ENCODE measurements at places on chromosomes 6 and 20.

DNA sequence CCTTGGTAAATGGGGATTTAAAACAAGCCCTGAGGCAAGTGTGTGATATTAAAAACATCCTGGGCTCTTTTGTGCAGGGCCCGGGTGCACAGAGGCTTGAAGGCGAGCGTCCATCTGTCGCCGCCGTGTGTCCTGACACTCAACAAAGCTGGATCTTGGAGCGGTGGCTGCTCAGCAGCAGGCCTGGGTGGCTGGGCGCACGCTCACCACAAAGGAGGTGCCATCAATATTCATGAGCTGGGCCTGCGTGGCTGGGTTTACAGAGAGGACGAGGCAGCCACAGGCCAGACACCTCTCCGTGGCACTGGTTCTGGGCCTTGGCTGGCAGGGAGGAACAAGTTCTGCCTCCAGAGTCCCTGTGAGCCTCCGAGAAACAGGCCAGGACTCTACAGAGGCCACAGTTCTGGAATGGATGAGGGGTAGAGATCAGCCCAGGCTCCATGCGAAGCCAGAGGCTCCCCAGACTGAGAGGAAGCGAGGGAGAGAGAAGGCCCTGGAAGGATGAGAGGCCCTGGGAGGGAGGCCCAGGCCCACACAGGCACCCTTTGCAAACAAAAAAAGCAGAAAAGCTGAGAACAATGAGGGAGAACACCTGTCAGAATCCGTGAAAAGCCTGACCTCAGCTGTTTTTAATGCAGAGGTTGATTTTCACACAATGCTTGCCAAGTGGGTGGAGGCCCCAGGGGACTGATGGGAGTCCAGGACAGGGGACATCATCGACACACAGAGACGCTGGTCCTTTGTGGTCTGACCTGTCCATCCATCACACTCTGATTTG lies 21.9 kb downstream of the BHLHE23 start:
- DNase-seq, result no peak
- no peaks in the 10 kb centered on the region for H3K36me3 ChIP-seq
- no peak overlapping the region for H3K4me3 ChIP-seq
- H3K27ac ChIP-seq, result no peak overlapping the region

- H3K27ac ChIP-seq, result peak overlapping the region; percentile 33
- no peaks in the 10 kb centered on the region for H3K36me3 ChIP-seq
- no peak overlapping the region for H3K4me3 ChIP-seq
- no peak for DNase-seq
- H3K4me1 ChIP-seq, result peaks cover 27% of the 10 kb centered on the region
Observed at GRCh38 chr20:57665589-57665971, 44.2 kb downstream of the PMEPA1 start.

DNA sequence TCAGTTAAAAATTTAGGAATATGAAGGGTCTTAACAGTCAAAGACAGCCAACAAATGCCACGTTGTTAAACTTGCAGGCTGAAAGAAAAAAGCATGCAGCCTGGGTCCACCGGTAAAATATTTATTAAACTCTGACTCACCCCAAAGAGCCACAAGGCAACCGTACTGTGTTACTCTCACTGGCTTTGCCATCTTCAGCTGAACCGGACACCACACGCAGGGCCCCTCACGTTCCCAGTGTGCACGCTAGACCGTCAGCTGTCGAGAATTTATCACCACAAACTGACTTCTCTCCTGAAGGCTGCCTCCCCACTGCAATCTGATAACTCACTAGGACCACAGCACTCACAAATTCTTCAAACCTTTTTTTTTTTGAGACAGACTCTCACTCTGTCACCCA lies 30.7 kb downstream of the HUS1B start:
- H3K27me3 ChIP-seq, result no peaks in the 10 kb centered on the region
- DNase-seq, result no peak
- H3K4me3 ChIP-seq, result no peak overlapping the region

DNA sequence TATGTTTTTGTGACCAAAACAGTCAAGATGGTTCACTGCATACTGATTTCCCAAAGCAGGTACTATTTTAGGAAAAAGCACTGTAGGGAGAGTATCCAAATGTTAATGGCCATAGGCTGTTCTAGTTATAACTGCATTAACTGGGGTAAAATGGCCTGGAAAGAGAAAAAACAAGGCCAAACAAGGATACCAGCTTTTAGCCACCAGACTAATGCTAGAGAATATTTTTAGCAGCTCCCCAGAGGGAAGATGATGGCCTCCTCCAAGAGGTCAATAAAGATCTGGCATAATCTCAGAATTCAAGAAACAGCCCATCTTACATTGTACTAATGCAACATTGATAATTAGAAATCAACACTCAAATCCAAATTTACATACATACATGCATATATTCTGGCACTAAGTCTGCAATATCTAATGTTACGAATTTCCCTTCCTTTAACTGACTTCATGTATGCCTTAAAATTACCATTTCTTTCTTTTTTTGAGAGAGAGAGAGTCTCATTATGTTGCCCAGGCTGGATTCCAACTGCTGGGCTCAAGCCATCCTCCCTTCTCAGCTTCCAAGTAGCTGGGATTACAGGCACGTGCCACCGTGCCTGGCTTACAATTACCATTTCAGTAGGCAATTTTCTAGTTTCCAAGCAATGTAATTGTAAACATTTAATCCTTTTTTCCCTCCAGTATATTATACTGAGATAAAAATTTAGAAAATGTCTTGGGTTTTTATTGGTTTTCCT lies 9.3 kb downstream of the COX7A2 start:
- peaks cover 33% of the 10 kb centered on the region for H3K36me3 ChIP-seq
- peaks cover 6% of the 10 kb centered on the region for H3K4me1 ChIP-seq
- H3K27ac ChIP-seq, result peak overlapping the region; percentile 66
- H3K4me3 ChIP-seq, result no peak overlapping the region
- H3K27me3 ChIP-seq, result no peaks in the 10 kb centered on the region

GRCh38 chr6:90581146-90581545 lies 5.7 kb downstream of the MAP3K7 start:
- no peak for DNase-seq
- peaks cover 2% of the 10 kb centered on the region for H3K36me3 ChIP-seq
- peaks cover 17% of the 10 kb centered on the region for H3K4me1 ChIP-seq
- H3K27me3 ChIP-seq, result no peaks in the 10 kb centered on the region
- H3K4me3 ChIP-seq, result no peak overlapping the region

GRCh38 chr6:164520916-164521315 lies 788.5 kb downstream of the C6orf118 start:
- H3K27me3 ChIP-seq, result no peaks in the 10 kb centered on the region
- no peaks in the 10 kb centered on the region for H3K4me1 ChIP-seq
- peaks cover 6% of the 10 kb centered on the region for H3K36me3 ChIP-seq

DNA sequence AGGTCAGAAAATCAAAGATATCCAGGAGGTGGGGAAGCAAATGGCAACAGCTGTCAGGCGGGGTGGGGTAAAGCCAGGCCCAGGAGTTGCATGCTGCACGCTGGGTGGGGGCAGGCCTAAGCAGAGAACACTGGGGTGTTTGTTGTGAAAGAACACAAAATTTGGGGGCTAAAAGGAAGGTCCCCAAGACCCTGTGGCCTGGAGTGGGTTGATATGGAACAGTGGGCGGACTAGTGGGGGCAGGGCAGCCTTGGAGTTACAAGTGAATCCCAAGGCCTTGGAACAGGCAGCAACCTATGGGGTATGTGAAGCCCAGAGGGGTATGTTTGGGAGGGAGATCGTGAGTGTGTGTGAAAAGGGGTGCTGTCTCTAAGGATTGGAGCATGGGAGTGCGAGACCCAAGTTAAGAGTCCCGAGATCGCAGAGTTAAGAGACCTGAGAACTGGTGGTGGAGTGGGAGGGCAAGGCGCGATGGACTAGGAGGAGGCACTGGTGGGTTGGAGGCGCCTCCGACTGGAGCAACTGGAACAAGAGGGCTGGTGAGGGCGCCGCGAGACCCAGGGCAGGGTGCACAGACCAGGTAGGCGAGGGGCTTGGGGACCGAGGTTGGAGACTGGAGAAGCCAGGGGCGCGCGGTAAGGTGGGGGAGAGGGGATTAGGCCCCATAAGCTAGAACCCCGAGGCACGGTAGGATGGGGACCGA lies 658 bp downstream of the CUL7 start:
- H3K4me1 ChIP-seq, result peaks cover 47% of the 10 kb centered on the region
- H3K27ac ChIP-seq, result peak overlapping the region; percentile 98
- H3K36me3 ChIP-seq, result peaks cover 7% of the 10 kb centered on the region
- no peaks in the 10 kb centered on the region for H3K27me3 ChIP-seq
- H3K4me3 ChIP-seq, result peak overlapping the region; percentile 97

GRCh38 chr6:22231616-22232015 lies 65.2 kb downstream of the PRL start:
- H3K4me3 ChIP-seq, result no peak overlapping the region
- no peaks in the 10 kb centered on the region for H3K36me3 ChIP-seq
- no peak overlapping the region for H3K27ac ChIP-seq
- H3K27me3 ChIP-seq, result no peaks in the 10 kb centered on the region

GRCh38 chr6:67630146-67630545 lies 1004.9 kb upstream of the ADGRB3 start:
- no peak overlapping the region for H3K27ac ChIP-seq
- no peaks in the 10 kb centered on the region for H3K27me3 ChIP-seq
- DNase-seq, result no peak
- no peaks in the 10 kb centered on the region for H3K36me3 ChIP-seq

- peaks cover 37% of the 10 kb centered on the region for H3K36me3 ChIP-seq
- no peaks in the 10 kb centered on the region for H3K27me3 ChIP-seq
- H3K4me3 ChIP-seq, result peak overlapping the region; percentile 93
- H3K4me1 ChIP-seq, result peaks cover 55% of the 10 kb centered on the region
Observed at GRCh38 chr6:118935331-118935668, 341 bp upstream of the MCM9 start.

DNA sequence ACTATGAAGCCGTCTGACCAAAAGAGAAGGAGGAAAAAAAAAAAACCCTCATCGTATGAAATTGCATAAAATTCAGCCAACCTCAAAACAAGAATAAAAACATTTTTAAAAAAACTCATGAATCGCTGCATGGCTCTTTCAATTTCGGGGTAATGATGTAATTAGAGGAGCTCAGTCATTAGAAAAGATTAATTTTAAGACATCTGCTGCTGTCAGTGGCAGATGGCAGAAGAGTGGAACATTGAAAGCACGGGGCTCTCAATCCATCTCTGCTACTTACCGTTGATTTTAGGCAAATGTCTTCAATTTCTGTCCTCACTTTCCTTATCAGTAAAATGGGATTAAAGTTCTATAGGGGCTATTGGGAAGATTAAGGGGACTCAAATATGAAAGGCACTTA lies 79.1 kb downstream of the EYA2 start:
- H3K27ac ChIP-seq, result no peak overlapping the region
- peaks cover 6% of the 10 kb centered on the region for H3K4me1 ChIP-seq
- H3K4me3 ChIP-seq, result no peak overlapping the region
- H3K36me3 ChIP-seq, result no peaks in the 10 kb centered on the region

GRCh38 chr6:145228962-145229582 lies 506.2 kb downstream of the EPM2A start:
- no peaks in the 10 kb centered on the region for H3K4me1 ChIP-seq
- no peak overlapping the region for H3K27ac ChIP-seq
- no peak overlapping the region for H3K4me3 ChIP-seq
- H3K36me3 ChIP-seq, result no peaks in the 10 kb centered on the region
- DNase-seq, result no peak

DNA sequence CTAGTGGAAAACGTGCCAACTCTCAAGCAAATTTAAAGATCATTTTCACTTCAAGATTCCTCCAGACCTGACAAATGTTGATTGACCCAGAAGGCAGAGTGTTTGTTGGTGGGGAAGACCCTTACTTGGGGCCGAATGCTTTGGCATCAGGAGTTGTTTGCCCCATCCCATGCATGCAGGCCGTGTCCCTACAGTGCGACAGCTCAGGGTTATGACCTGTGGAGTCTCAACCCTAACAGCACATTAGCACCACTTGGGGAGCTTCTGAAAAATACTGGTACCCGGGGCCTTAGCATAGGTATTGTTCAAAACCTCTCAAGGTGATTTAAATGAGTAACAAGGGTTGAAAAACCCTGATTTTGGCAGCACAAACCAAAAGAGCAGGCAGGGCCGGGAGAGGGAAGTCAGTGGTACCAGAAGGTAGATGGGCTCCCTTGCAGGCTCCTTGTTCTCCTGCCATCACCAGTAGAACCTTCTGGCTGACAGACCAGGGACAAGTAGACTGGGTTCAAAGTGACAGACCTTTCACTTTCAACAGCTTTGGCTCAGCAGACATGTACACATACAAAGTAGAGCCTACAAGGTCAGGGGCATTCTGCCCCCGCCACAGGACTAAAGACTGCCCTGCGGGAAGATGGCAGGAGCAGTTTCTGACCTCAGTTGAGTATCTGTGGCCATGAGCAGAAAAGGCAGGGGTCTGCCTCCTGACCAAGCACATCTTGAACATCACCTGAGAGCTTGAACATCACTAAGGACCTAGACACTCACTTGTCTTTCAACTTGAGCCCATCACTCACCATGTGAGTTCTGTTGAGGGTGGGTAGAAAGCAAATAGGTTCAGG lies 39.6 kb downstream of the PLCG1 start:
- peaks cover 55% of the 10 kb centered on the region for H3K4me1 ChIP-seq
- peak overlapping the region; percentile 73 for H3K27ac ChIP-seq
- no peak for DNase-seq
- H3K27me3 ChIP-seq, result no peaks in the 10 kb centered on the region
- H3K4me3 ChIP-seq, result no peak overlapping the region

GRCh38 chr6:52283111-52283510 lies 1.4 kb downstream of the MCM3 start:
- DNase-seq, result no peak
- no peak overlapping the region for H3K27ac ChIP-seq
- no peaks in the 10 kb centered on the region for H3K36me3 ChIP-seq
- H3K4me1 ChIP-seq, result peaks cover 44% of the 10 kb centered on the region
- H3K27me3 ChIP-seq, result no peaks in the 10 kb centered on the region
- peak overlapping the region; percentile 68 for H3K4me3 ChIP-seq

DNA sequence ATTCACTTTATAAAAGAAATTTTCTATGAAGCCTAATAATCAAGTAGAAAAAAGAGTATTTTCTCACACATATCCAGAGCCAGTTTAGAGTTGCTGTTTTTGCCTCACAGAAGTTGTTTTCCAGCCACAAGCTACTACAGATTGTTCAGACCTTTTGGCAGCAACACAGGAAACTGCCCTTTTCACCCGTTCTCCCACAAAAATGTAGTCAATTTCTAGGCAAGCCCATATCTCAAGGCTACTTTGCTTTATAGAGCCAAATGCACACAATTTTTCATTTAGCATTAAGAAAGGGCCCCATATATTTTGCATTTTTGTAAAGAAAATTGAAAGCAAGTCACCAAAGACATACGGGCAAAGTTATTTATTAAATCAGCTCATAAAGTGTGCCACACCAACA lies 49.5 kb downstream of the EPB41L2 start:
- peaks cover 13% of the 10 kb centered on the region for H3K36me3 ChIP-seq
- no peak overlapping the region for H3K4me3 ChIP-seq
- H3K27ac ChIP-seq, result no peak overlapping the region
- DNase-seq, result no peak

- DNase-seq, result no peak
- no peak overlapping the region for H3K4me3 ChIP-seq
- H3K27me3 ChIP-seq, result no peaks in the 10 kb centered on the region
- peaks cover 58% of the 10 kb centered on the region for H3K36me3 ChIP-seq
Observed at GRCh38 chr6:130111031-130111430, 92.7 kb downstream of the L3MBTL3 start.

DNA sequence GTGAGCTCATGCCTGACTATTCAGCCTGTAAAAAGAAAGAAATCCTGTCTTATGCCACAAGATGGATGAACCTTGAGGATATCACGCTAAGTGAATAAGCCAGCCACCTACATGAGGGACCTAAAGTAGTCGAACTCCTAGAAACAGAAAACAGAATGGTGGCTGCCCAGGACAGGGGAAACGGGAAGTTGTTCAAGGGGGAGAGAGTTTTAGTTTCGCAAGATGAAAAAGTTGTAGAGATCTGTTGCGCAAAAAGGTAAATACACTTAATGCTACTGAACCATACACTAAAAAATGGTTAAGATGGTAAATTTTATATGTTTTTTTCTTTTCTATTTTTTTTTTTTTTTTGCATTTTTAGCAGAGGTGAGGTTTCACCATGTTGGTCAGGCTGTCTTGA lies 74.1 kb upstream of the RALY start:
- H3K36me3 ChIP-seq, result no peaks in the 10 kb centered on the region
- H3K27ac ChIP-seq, result no peak overlapping the region
- peaks cover 2% of the 10 kb centered on the region for H3K27me3 ChIP-seq

Data from naive thymus-derived CD8-positive, alpha-beta T cell (primary cell).